ENCODE measurements at places on chromosomes 2 and 18.

- no peak for DNase-seq
These were observed 111.3 kb downstream of the WDSUB1 start for GRCh38 chr2:159175182-159175581.

- DNase-seq = no peak
These were observed 42.2 kb upstream of the SMAD7 start for GRCh38 chr18:48992791-48993555.

DNA sequence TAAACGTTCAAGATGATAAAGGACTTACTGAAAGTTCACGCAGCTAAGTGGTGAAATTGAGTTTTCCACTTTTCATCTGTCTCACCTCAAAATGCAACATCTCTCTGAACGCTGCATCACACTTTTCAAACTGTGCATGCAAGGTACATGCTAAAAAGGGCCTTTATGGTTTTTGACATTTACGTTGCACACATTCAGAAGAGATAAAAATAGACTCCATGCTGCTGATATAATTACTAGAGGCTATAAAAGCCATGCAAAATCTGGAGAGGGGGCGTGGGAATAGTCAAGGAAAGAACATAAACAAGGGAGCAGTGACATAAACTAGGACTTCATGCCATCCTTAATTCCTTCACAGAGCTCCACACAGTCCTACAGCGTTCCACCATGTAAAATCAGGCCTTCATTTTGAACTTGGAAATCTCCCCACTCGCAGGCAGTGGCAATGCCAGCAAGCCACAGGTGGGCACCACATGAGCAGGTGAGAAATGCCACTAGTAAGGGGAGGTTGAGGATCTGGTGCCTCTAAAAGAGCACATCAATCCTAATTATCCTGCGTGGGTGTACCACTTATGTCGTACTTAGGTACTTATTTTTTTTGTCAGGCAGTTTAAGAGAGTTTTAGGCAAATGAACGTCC lies 71.4 kb downstream of the ZEB2 start:
- no peak for DNase-seq

DNA sequence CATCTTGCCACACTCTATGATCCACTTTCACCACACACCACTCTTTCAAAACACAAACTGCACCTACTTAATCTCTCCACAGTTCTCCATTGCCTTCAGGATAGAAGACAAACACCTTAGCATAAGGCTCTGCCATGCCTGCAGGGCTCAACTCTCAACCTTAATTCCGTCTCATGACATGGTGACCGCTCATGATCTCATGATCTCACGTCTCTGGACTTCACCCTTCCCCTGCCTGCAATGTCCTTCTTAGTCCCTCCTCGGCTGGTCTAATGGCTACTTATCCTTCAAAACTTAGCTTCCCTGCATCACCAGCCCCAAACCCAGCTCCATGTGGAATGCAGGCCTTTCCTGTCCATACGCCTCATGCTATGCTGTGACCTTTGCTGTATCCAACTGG lies 85.3 kb downstream of the ACVR1 start:
- DNase-seq = no peak

- DNase-seq = no peak
These were observed 24.7 kb upstream of the NT5C1B start for GRCh38 chr2:18614041-18614440.

- no peak for DNase-seq
These were observed 973.1 kb downstream of the TMEM182 start for GRCh38 chr2:103734911-103735310.

DNA sequence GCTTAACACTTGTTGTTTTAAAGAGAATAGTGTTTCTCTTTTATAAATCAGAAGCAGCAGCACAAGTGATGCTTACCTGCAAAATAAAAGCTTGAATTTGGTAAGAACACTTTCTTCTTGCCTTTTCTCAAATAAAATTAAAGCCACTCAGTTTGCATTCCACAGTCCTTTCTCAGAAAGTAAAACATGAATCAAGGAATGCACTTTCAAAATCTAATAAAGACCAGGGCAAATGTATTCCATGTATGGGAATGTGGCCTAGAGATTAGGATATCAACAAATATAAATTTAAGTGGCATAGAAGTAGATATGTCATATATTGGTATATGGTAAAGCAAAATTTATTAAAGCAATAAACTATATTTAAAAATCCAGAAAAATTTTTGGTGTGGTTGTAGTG lies 352.8 kb downstream of the THSD7B start:
- DNase-seq = no peak

GRCh38 chr18:32552421-32553030 lies 81.8 kb upstream of the GAREM1 start:
- DNase-seq = peak; percentile 31

GRCh38 chr2:224165901-224166319 lies 126.8 kb upstream of the SERPINE2 start:
- no peak for DNase-seq

GRCh38 chr2:195808189-195808588 lies 151.2 kb downstream of the SLC39A10 start:
- no peak for DNase-seq

DNA sequence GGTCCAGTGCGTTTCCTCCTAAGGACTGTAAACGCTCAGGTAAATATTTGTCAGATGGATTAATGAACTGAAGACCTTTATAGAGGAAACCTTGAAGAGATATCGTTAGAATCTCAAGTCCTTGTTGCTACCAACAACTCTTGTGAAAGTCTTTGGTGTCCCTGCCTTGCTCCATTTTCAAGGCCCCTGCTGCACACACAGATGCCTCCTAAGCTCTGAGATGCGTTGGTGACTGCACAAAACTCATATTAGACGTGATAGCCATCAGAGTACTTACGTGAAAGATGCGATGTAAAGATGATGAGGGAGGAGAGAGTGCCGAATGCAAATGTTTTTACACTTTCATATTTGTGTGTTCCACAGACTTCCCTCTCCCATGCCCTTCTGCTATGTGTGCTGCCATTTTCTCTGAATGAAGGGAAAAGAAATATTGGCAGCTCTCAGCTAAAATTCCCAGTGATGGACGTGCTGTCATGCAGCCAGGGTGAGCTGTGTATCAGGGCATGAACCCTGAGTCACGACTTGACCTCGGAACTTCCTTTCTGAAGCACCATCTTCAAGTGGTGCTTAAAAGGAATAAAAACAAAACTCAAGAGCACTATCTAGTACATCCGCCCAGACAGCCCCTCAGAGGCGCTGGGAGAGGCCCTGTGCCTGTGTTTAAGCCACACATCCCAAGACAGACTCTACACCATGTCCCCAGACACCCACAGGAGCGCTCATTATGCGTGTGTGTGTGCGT lies 117.4 kb downstream of the FAM210A start:
- DNase-seq = no peak

- DNase-seq = no peak
These were observed 242.4 kb upstream of the ST6GAL2 start for GRCh38 chr2:107128381-107128780.

- DNase-seq = no peak
These were observed 7.0 kb downstream of the USP34 start for GRCh38 chr2:61463769-61464475.

DNA sequence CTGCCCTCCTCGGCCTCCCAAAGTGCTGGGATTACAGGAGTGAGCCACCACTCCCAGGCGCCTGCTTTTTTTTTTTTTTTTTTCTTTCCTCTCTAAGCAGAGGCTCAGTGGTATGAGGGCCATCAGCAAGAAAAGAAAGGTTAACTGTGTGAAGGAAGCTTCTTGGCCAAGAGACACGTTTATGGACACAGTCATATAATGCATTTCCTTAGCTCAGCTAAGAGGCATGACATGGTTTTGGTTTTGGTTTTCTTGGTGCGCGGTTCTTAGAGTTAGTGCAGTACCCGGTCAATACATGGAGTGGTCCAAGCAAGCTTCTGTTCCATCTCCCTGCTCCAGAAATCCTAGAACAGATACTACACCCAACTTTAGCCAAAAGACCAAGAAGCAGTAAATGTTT lies 42.6 kb downstream of the RALBP1 start:
- no peak for DNase-seq

DNA sequence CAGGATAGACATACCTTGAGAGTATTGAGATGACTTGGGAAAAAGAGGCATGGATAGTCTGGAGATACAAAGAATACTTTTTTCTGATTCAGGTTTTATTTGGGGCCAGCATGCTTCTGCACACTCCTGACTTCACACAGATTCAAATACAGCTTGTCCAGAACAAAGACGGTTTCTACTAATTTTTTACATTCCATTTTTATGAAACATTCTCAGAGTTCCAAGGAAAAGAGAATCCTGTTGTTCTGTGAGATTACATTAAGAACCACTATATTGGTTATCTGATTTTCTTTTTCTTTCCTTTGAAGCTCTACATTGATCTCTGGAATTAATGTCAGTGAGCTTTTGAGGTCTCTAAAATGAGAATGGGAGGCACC lies 41.0 kb downstream of the PTPRM start:
- DNase-seq = no peak

- DNase-seq = no peak
These were observed 26.0 kb upstream of the NMI start for GRCh38 chr2:151315381-151315903.

GRCh38 chr2:113251118-113251517 lies 27.6 kb downstream of the PAX8 start:
- no peak for DNase-seq

GRCh38 chr18:23258566-23259469 lies 123.5 kb downstream of the CABLES1 start:
- no peak for DNase-seq

GRCh38 chr2:157076526-157077161 lies 180.9 kb upstream of the GALNT5 start:
- no peak for DNase-seq

DNA sequence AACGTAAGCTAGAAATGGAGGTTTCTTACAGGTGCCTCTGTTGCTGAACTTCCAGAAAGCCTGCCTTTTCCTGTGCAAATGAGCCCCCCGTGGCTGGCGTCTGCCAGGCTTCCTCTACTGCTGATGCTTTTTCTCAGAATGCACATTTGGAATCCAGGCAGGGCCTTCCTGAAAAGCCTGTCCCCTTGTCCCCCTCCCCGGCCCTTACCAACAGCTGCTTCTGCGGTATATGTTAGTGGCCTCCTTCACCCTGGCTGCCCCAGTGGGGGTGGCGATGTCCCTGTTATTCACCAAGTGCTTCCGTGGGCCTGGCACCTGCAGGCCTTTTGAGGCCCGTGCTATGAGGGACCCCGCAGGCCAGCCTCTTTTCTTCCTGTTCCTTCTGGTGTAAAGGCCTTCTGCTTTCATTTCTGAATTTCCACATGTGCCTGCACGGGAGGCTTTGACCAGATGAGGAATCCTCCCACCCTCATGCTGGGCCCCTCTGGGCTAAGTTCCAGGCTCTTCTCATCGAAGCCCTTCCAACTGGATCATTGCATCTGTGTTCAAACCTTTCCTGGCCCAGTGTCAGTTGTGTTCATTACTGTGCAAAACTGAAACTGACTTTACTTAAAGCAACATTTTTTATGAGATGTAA lies 10.4 kb downstream of the CNDP2 start:
- no peak for DNase-seq

GRCh38 chr18:51048190-51048589 lies 18.2 kb downstream of the SMAD4 start:
- no peak for DNase-seq

DNA sequence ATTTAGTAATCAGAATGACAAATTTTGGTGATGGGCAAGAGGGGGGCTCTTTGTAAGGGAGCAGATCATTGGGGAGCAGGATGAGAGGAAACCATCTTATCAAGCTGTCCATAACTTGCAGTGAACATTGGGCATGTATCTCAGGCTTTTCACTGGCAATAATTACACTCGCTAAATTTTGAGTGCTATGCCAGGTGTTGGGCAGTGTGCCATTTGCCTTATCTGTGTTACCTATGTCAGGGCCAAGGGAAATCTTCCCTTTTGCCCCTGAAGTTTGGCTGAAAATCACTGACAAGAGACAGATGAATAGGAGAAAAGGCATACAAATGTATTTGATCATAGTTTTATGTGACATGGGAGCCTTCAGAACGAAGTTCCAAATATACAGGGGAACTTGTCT lies 39.0 kb downstream of the NOSTRIN start:
- DNase-seq = no peak
